ENCODE measurements at places on chromosomes 3 and 15.

GRCh38 chr15:101252836-101253235 lies 988 bp upstream of the CHSY1 start:
- DNase-seq, result no peak

DNA sequence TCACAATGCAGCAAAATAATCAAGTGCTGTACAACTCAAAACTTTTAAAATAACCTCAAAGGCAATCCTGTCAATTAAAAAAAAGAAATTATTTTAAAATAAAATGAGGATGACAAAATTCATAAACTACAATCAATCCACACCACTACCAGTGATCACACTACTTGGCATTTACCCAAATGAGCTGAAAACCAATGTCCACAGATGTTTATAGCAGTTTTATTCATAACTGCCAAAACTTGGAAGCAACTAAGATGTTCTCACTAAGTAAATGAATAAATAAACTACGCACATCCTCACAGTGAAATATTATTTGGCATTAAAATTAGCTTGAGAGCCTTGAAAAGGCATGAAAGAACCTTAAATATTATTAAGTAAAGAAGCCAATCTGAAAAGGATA lies 121.3 kb downstream of the STAG1 start:
- DNase-seq, result no peak

- no peak for DNase-seq
These were observed 89.5 kb downstream of the ZMAT3 start for GRCh38 chr3:178982137-178982536.

- no peak for DNase-seq
These were observed 56.9 kb upstream of the FLNB start for GRCh38 chr3:57951066-57951882.

DNA sequence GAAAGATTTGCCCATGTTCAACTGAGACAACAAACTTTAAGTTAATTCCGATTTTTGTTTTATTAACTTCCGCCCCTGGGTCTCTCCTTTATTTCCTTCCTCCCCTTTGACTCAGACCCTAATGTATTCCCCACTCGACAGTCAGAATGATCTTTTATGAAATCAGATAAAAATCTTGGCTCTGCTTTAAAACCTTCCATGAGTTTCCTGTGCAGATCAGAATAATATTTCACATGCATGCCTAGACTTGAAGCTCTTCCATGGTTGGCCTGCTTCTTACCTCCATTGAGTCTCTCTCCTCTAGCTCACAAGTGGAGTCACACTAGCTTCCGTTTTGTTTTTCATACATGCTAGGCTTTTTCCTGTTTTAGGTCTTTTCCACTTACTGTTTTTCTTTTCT lies 116.8 kb upstream of the SPATA16 start:
- DNase-seq, result no peak

DNA sequence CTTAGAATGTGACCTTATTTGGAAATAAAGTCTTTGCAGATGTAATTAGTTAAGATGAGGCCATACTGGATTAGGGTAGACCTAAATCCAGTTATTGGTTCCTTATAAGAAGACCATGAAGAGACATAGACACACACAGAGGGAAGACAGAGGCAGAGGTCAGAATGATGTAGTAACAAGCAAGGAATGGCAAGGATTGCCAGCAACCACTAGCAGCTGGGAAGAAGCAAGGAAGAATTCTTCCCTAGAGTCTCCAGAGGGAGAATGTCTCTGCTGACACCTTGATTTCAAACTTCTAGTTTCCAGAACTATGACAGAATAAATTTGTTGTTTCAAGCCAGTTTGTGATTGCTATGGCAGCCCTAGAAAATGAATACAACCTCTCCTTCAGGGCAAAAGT lies 116.7 kb downstream of the WDR76 start:
- DNase-seq, result no peak

- DNase-seq, result no peak
These were observed 101.8 kb upstream of the LIPC start for GRCh38 chr15:58329781-58330671.

DNA sequence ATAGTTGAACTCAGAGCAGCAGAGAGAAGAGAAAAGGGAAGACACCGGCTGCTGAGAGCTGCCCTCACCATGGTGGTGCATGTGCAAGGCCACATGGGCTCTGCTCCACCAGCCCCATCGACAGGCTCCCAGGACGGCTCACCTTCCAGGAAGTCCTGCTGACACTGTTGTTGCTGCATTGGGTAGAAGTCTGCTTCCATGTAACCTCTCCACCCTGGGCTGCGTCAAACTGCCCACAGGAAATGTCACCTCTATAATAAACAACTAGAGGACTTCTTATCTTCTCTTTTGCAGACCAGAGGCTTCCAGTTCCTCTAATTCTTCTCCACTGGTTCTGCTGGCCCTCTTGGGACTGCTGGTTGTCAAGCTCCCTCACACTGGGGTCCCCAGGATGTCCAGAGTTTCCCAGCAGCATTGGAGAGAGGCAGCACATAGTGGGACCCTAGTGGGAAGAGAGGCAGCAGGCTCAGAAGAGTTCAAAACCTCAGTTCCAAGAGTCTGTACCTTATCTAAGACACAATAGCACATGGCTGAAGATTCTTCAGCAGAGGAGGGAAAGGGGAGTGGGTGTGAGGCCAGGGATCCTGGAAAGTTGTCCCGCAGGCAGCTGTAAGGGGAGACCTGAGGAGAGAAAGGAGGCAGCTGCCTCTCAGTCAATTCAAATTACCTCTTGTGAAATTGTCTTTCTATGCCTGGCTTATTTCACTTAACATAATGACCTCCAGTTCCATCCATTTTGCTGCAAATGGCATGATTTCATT lies 5.8 kb upstream of the CCR3 start:
- DNase-seq, result no peak

- DNase-seq, result no peak
These were observed 194.7 kb downstream of the LPP start for GRCh38 chr3:188348435-188349244.

- no peak for DNase-seq
These were observed 27.7 kb downstream of the BLM start for GRCh38 chr15:90744759-90745402.

GRCh38 chr3:196517919-196518318 lies 2.8 kb upstream of the SMCO1 start:
- DNase-seq, result no peak

- no peak for DNase-seq
These were observed 85.6 kb downstream of the OSBPL10 start for GRCh38 chr3:31895471-31895870.

GRCh38 chr3:151979906-151980305 lies 106.5 kb downstream of the SUCNR1 start:
- DNase-seq, result no peak

- DNase-seq, result no peak
These were observed 11.8 kb upstream of the HES1 start for GRCh38 chr3:194124193-194124592.

DNA sequence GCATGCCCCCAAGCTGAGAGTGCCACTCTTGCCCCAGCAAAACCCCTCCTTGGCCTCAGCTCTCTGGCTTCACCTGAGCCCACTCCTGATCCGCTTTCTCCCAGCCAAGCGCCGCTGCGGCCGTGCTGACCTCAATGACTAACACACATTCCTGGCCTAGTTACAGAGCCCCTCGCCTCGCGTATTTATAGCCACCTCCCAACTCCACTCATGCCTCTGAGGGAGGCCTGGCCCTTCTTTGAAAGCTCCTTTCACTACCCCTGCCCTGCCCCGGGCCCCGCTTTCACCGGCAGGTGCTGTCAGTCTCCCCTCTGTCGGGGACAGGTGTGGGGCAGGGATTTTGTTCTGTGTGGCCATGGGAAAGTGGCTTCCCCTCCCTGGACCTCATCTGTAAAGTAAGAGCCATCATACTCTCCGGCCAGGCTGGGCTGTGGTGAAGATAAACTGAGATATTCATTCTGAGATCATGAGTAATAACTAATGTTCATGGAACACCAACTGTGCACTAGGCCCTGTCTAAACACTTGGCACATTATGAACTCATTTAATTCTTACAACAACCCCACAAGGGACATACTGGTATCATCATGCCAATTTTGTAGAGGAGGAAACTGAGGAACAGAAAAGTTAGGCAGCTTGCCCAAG lies 13.2 kb upstream of the ATP2B2 start:
- no peak for DNase-seq

DNA sequence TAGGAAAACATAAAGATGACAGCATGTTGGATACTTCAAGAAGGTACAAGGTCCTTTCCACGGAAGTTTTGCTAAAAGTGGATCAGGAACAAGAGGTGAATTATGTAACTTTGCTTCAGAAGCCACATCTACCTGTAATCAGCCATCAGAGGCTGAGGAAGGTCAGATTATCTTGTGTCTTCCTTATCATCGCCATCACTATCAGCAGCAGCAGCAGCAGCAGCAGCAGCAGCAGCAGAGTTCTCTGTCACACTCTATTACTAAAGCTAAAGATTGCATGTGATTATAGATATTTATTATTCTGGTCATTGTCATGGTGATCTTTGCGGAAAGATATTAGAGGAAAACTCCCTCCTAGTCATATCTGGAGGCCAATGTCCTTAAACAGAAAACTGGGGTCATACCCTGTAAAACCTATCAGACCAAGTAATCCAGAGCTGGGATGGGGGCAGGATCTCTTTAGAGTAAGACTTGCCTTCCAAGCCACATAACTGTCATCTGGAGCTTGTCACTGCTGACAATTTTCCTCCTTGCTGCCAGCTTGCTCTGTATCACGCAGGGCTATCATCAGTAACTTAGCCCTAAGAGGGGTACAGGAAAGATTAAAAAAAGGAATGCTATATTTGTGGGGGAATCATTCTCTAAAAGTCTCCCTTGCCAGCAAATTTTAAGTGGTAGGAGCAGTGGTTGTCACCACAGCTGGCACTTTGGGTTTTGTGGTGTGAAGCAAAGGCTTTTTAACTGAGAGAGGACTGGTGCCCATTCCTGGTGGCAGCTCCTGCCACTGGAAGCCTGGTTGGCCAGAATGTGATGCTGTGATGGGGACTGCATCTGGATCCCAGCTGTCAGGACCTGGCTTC lies 130.9 kb upstream of the RASGRP1 start:
- DNase-seq, result no peak

DNA sequence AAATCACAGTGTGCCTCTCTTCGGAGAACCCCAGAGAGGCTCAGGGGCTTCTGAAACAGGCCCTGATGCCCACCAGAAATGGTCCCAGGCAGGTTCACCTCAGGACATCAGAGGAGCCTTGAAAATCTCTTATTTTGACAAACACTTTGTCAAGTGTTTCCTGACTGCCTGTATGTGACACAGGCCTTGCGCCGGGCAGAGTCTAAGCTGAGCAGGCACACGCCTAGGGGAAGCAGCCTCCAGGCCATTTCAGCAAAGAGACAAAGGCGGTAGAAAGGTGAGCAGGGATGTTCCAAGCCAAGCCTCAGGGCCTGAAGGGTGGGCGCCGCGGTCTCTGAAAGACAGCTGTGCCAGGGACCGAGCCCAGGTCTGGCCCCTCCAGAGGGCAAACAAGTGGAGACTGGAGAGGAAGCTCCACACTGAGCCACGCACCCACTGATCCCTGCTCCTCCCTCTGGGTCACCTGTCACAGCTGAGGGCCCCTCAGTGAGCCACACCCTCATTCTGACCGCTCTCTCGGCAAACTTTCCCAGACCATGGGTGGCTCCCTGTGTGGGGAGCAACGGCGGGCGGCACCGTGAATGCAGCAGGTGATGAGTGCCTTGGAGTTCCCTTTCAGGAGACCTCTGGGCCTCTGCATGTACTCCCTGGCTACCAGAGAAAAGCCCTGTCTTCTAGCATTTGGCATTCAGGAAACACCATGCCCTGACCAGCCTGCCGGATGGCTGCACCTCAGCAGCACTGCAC lies 136.1 kb downstream of the ADAMTS17 start:
- DNase-seq, result no peak

- DNase-seq, result no peak
These were observed 707 bp upstream of the FAM81A start for GRCh38 chr15:59437142-59437816.

DNA sequence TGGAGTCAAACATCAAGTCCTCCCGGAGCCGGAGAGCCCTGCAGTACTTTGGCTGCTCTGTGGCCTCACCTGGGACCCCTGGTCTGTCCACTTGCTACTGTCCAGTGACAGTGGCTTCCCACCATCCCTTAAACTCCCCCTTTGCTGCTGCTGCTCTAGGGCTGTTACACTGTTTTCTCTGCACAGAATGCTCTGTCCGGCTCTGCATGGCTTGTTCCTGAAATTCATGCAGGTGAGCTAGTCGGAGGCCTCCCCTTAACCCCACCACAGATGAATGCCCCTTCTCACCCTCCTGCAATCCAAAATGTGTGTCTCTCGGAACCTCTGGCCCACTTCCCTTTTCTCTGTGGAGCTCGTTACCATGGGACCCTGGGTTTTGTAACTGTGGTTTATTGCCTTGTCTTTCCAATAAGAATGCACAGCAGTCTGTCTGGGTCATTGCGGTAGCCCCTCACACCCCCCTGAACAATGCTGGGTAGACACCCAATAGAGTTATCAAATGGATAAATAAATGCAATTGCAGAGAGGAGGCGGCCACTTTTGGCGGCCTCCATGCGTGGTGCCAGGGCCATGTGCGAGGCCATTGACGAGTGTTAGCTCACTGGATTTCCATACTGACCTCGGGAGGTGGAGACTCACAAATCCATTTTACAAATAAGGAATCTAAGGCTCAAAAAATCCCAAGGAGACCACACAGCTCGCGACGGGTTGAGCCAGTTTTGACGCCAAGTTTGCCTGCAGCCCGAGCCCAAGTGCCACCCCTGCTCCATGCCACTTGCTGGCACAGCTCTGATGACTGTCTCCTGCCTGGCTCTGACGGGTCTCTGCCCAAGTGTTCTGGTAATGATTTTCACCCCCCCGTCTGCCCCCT lies 48.5 kb downstream of the RGMA start:
- no peak for DNase-seq

DNA sequence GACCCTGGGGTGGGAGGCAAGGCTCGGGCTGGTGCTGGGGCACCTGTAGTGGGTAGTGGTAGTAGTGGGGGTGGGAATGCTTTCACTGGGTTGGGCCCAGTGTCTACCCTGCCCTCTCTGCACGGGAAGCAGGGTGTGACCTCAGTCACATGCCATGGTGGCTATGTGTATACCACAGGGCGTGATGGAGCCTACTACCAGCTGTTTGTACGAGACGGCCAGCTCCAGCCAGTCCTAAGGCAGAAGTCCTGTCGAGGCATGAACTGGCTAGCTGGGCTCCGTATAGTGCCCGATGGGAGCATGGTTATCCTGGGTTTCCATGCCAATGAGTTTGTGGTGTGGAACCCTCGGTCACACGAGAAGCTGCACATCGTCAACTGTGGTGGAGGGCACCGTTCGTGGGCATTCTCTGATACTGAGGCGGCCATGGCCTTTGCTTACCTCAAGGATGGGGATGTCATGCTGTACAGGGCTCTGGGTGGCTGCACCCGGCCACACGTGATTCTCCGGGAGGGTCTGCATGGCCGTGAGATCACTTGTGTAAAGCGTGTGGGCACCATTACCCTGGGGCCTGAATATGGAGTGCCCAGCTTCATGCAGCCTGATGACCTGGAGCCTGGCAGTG lies 5.2 kb downstream of the DALRD3 start:
- no peak for DNase-seq

DNA sequence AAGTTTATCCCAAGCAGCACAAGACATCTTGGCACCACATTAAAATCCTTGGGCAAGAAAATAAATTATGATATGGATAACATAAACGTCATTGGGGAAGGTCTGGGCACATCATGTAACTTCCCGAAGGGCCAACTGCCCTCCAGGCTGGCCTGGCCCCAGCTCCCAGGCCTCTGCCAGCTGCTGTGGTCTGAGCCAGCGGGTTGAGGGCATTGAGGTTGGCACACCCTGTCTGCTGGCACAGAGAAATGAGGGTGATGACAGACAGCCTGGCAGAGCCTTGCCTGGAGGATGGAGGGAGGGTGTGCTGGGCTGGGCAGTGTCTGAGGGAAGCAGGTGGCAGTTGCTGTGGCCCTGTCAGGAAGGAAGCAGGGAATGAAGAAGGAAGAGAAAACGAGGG lies 3.3 kb upstream of the RBSN start:
- no peak for DNase-seq

All from NCI-H187 (cell line).